ENCODE measurements at places on chromosomes 3 and 15.
A peak's percentile ranks its signal among the peaks of the same experiment; 100 is the strongest.

GRCh38 chr3:33122991-33123390, 9.2 kb downstream of the CRTAP start:
- DNase-seq = no peak

DNA sequence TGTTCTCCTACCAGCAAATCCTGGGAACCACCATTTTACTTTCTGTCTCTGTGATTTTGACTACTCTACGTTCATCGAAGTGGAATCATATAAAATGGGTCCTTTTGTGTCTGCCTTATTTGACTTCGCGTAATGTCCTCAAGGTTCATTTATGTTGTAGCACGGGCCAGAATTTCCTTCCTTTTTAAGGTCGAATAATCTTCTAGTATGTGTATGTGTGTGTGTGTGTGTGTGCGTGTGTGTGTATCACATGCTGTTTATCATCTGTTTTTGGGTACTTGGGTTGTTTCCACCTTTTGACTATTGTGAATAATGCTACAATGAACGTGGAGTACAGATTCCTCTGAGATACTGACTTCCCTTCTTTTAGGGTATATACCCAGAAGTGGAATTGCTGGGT, 35.3 kb downstream of the STARD5 start:
- no peak for DNase-seq

GRCh38 chr3:85678713-85679112, 719.9 kb downstream of the CADM2 start:
- DNase-seq = no peak

DNA sequence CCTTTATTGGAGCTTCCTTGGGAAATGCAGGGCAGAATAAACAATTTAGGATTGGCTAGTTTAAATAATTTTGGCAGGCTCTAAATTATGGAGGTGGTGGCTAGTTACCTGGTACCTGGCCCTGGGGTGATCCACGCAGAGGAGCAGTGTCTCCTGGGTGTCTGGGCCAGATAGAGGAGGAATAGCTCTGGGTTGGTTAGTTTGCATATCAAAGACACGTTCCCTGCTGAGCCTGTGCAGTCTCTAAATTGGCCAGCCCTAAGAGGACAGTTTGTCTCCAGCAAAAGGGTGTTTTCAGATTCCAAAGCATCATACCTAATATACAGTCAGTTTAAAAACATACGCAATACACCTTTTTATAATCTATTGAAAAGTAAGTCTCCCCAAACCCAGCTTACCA, 333.3 kb upstream of the TPM1 start:
- no peak for DNase-seq

GRCh38 chr15:25869701-25870100, 6.6 kb upstream of the ATP10A start:
- DNase-seq = no peak

GRCh38 chr3:195394700-195395099, 48.1 kb downstream of the ACAP2 start:
- no peak for DNase-seq

DNA sequence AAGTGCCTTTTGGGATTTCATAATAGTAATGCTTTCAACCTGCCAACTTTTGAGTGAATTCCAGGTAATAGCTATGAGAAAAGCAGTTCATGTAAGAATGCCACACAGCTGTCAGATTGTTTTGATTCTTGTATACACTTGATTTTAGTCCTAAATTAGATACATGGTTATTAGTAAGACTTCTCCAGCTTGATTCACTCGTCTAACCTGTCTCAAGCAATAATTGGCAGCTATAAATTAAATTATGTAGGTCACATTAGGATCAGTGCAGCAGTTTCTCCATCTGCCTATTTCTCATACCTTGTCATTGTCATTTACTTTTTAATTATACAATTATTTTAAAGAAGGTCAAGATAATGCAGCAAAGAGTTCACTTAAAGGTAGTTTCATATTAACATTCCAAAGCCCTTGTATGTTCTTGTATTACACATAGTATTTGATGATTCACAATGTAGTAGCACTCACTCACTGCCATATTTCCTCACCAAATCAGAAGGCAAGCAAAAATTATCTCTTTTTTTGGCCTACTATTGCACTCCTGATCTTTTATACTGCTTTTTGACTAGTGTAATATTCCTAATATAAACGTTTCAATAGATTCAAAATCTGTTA, 10.9 kb upstream of the CRYBG3 start:
- no peak for DNase-seq

DNA sequence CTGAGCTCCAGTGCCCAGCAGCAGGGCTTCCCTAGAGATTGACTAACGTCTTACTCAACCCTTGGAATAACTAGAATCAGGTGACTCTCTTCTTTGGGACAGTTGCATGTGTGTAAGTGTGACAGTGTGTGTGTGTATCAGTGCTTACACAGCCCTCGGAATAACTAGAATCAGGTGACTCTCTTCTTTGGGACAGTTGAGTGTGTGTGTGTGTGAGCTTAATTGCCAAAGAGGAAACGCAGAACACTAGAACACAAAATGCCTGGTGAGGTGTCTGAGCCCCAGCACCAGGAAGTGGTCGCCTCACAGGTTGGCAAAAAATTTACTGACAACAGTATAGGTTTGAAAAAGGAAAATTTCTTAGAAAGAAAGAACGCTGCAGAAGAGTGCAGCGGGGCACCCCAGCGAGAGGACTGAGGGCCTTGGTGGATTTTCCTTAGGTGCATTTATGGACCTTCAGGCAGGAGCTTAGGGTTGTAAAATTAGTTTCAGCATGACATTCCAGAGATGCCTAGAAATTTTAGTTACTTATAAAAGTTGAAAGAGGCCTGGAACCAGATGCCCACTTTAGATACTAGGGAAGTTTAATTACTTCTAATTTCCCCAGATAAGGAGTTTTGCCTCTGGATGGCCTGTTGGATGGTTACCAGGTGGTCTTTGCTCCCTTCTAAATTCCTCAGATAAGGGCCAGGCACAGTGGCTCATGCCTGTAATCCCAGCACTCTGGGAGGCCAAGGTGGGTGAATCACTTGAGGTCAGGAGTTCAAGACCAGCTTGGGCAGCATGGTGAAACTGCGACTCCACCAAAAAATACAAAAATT, 3.7 kb upstream of the WDR82 start:
- DNase-seq = no peak

GRCh38 chr3:5531741-5532290, 344.3 kb downstream of the EDEM1 start:
- no peak for DNase-seq

DNA sequence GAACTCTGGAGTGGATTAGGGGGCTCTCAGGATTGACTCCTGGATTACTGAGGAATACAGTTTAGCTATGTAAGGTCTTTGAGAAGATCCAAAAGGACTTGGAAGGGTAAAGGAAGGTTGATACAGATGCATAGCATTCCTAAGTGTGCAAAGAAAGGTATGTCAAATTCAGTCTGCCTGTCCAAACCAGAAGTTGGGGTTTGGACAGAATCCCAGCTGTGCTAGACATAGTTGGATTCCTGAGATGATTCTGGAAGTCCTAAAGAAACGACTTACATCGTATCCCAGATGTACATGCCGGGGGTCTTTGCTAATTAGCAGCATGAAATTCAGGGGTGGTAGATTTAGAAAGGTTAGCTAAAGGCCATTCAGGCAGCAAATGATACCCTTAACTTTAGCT, 97.7 kb upstream of the TSPAN3 start:
- DNase-seq = no peak

DNA sequence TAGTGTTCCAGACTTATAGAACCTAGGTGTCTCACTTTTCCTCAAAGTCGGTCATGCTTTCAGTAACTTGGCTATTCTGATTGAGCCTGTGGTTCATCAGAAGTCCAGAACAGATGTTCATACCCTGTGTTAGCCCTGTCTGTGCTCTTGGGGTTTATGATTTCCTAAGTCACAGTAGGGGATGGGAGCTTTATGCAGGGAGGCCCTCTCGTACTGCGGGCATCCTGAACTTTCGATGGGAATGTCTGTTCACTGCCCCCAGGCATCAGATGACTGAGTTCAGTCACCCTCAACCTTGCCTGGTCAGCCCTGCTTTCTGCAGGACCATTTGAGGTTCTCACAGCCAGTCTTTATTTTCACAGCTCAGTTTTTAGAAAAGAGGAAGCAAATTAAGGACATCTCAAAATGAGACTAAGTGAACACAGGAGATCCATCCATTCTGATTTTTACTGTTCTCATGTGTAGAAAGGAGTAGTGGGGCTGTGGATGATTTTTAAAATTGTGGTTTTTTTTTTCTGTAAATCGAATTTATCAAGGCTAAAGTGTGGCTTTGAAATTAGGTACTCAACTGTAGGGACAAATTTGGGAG, 71.3 kb downstream of the CMTM8 start:
- no peak for DNase-seq

GRCh38 chr15:79358069-79358468, 47.2 kb downstream of the TMED3 start:
- no peak for DNase-seq

DNA sequence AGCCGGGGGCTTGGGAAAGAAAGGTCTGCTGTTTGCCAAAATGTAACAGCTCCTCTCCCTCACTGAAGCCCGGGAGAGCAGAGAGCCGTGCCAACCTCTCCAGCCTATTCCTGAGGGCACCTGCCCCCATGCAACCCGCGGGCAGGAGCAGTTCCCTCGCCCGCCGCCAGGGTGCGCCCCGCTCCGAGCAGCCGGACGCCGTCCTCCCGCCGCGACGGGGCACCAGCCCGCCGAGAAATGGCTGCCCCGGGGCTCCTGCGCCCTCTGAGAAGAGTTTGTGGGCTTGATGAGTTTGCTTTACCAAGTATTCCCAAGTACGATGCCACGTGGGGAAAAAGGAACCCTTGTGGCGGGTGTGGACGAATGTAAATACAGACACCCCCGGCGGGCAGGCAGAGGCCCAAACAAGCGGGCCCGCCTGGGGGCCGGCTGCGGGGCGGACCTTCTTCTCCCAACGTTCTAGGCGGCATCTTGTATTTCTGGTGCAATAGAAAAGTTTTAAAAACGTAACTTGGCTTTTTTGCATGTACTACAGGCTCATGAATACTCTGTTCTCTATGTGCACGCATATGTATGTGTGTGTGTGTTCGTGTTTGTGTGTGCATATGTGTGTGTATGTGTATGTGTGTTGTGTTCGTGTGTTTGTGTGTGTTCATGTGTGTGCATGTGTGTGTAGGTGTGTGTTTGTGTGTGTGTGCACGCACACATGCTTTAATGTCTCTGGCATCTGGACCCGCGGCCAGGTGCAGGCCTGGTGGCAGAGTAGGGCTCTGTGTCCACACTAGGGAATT, 162.9 kb downstream of the CHSY1 start:
- DNase-seq = peak; percentile 72

GRCh38 chr3:113556316-113556945, 24.1 kb downstream of the SIDT1 start:
- DNase-seq = no peak

- DNase-seq = no peak
These were observed 78.7 kb downstream of the FAIM start for GRCh38 chr3:138687236-138687635.

DNA sequence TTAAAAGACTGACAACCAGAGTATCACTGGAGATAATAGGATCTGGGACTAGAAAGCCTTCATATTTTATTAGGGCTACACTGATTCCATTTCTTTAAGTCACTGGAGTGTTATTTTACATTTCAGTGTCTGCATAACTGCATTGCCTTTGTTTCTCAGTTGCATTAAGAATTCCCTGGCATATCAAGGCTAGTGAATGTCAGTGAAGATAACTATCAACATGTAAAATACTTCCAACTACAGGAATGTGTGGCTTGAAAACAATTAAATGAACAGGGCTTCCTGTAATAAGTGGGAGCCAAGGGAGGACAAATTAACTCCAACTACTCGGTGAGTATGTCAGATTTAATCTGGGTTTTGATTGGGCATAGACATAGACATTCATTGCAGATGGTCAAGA, 628.5 kb downstream of the ROBO2 start:
- no peak for DNase-seq

GRCh38 chr3:106678657-106679390, 698.4 kb upstream of the CCDC54 start:
- no peak for DNase-seq

DNA sequence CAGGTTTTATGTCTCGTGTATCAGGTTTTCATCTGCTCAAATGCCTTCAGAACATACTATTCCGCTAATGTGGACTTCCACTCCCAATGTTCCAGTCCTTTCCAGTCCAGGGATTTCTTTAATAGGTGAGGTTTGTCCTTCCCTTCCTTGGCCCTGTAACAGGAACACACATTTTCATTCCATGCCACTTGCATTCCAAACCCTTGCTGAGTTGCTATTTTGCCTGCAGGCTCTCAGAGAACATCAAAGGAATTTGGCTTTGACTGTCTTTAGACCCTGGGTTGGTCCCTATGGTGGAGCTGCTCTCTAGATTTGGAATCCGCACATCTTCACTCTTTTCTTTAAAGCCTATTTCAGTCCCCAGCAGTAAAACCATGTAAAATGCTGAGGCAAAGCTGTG, 12.3 kb upstream of the ALCAM start:
- no peak for DNase-seq

GRCh38 chr3:49276475-49277382, at the start of gene C3orf62:
Gene C3orf62, minus strand, starts transcription at chr3:49277232. Its CDS starts 360 bp downstream, at chr3:49276872.
- peak; percentile 52 for DNase-seq

DNA sequence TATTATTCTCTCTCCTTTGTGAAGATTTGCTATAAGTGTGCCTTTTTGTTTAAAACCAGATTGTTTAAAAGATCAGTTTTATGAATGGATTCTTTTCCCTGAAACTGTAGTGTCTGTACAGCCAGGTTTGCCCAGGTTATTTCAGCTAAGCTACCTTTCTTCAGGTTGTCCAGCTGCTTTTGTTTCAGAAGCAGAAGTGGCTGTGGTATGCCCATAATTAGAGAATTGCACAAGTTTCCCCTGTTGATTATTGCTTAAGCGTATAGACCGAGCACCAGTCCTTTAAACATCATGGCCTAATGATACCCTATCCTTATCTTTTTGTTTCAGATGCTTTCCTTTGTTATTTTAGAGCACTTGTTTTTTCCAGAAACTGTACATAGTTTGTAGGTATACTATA, 10.2 kb downstream of the ASB7 start:
- no peak for DNase-seq

DNA sequence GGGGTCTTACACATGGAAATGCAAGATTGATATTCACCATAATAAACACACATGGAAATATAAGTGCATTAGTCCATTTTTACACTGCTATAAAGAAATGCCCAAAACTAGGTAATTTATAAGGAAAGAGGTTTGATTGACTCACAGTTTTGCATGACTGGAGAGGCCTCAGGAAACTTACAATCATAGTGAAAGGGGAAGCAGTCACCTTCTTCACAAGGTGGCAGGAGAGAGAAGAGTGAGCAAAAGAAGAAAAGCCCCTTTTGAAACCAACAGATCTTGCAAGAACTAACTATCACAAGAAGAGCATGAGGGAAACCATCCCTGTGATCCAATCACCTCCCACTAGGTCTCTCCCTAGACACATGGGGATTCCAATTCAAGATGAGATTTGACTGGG, 111.7 kb upstream of the TP63 start:
- DNase-seq = no peak
